ENCODE measurements at places on chromosomes 7 and 10. TPM values are rescaled to one million over a fixed set of nuclear protein-coding genes. Genes with fewer than 3 reads are reported as not detected.

DNA sequence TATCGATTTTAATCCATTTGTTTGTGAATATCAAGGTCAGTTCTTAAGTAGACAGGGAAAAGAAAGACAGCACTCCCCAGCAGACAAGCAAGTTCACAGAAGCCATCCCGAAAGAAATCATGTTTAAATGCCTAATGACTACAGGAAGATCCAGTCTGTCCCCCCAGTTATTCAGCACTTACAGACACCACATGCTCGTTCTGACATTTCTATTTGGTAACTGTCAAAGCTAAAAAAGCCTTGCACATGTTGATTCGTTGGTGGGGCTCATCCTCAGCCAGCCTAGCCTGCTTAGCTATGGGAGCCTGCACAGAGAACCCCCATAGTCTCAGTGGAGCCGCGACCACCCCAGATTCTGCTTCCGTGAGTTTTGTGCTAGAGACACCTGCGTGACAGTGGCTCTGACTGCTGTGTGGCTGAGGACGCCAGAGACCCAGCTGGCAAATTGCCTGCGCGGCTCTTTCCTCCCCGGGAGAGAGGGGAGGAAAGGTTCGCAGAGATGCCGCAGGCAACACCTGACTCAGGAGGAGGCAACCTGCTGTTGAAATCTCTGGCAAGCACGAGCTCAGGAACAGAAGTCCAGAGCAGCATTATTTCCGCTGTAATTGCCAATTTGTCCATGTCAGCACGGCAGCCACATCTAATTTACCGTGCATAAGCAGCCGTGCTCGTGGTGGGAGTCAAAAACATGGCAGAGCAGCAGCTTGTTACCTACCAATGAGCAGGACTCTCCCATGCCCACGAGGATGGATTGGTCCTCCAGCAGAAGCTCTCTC, 194.2 kb downstream of the GPAM start:
- no peak overlapping the region for H3K27ac ChIP-seq
- no peaks in the 10 kb centered on the region for H3K27me3 ChIP-seq
- DNase-seq: no peak
- no peaks in the 10 kb centered on the region for H3K36me3 ChIP-seq
- H3K4me3 ChIP-seq: no peak overlapping the region

GRCh38 chr10:60148266-60148840, 241.3 kb downstream of the ANK3 start:
- DNase-seq: no peak
- peaks cover 15% of the 10 kb centered on the region for H3K4me1 ChIP-seq
- H3K4me3 ChIP-seq: no peak overlapping the region
- no peak overlapping the region for H3K27ac ChIP-seq

- no peaks in the 10 kb centered on the region for H3K27me3 ChIP-seq
- H3K4me3 ChIP-seq: no peak overlapping the region
- peaks cover 10% of the 10 kb centered on the region for H3K36me3 ChIP-seq
- H3K4me1 ChIP-seq: no peaks in the 10 kb centered on the region
- no peak for DNase-seq
These were observed 87.5 kb downstream of the VOPP1 start for GRCh38 chr7:55484834-55485233.

DNA sequence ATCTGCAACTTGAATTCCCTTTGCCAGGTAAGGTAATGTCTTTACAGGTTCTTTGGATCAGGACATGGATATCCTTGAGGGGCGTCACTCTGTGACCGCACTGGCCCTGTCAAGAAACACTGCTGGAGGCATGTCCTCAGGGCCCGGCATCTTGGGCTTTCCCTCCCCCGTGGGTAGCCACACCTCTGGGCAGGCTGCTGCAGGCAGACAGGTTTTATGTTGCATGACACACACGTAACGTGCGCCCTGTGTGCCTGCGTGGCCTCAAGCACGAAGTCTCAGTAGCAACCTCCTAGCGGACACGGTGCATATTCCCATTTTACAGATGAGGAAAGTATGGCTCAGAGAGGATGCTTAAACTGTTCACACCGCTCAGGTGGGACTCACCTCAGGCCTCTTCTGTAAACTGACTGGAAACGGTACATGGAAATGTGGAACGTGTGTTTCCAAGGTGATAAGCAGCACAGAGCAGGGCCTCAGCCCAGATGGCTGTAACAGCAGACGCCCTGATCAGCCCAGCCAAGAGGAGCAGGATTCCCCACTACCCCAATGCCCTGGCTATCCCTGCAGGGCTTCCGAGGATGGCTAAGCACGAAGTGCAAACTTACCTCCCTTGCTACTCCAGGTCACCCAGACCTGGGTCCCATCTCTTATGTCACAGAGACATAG, 553.6 kb downstream of the TCERG1L start:
- no peaks in the 10 kb centered on the region for H3K4me1 ChIP-seq
- no peak overlapping the region for H3K4me3 ChIP-seq
- no peaks in the 10 kb centered on the region for H3K27me3 ChIP-seq
- DNase-seq: no peak
- H3K27ac ChIP-seq: no peak overlapping the region

DNA sequence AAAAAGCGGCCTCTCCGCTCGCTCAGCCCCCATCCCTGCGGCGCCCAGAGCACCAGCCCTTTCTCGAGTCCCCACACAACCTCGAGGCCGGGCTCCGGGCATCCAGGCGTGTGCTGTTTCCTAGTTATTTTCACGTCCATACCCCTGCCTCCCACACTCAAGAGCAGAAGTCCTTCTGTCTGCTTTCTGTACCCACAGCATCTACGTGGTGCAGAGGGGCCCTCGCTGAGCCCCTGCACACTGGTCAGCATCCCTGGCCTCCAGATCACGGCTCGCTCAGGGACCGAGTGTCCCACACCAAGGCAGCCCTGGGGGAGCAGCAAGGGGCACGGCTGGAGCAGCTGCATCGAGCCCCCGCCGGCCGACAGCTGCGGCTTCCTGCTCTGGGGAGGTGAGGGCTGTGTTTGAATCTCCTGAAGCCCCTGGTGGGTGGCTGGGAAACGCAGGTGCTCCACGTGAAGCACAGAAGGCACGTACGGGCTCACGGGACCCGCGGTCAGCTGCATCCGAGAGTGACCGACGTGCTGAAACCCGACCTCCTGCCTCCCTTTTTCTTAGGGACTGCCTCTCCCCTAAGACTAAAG, 333.1 kb downstream of the DNAJB6 start:
- H3K27ac ChIP-seq: no peak overlapping the region
- no peak for DNase-seq
- H3K4me1 ChIP-seq: no peaks in the 10 kb centered on the region
- no peaks in the 10 kb centered on the region for H3K27me3 ChIP-seq

- no peak overlapping the region for H3K4me3 ChIP-seq
- H3K27ac ChIP-seq: no peak overlapping the region
- no peaks in the 10 kb centered on the region for H3K36me3 ChIP-seq
- H3K4me1 ChIP-seq: peaks cover 11% of the 10 kb centered on the region
- no peak for DNase-seq
- H3K27me3 ChIP-seq: no peaks in the 10 kb centered on the region
These were observed 50.0 kb downstream of the JMJD1C start for GRCh38 chr10:63415640-63416244.

- H3K27ac ChIP-seq: no peak overlapping the region
- no peak for DNase-seq
- H3K27me3 ChIP-seq: no peaks in the 10 kb centered on the region
- no peak overlapping the region for H3K4me3 ChIP-seq
These were observed 26.0 kb upstream of the ITGA8 start for GRCh38 chr10:15745751-15746150.

- H3K36me3 ChIP-seq: peaks cover 21% of the 10 kb centered on the region
- H3K4me3 ChIP-seq: no peak overlapping the region
- no peaks in the 10 kb centered on the region for H3K4me1 ChIP-seq
- DNase-seq: no peak
These were observed 35.5 kb upstream of the ZMIZ2 start for GRCh38 chr7:44713141-44713540.

DNA sequence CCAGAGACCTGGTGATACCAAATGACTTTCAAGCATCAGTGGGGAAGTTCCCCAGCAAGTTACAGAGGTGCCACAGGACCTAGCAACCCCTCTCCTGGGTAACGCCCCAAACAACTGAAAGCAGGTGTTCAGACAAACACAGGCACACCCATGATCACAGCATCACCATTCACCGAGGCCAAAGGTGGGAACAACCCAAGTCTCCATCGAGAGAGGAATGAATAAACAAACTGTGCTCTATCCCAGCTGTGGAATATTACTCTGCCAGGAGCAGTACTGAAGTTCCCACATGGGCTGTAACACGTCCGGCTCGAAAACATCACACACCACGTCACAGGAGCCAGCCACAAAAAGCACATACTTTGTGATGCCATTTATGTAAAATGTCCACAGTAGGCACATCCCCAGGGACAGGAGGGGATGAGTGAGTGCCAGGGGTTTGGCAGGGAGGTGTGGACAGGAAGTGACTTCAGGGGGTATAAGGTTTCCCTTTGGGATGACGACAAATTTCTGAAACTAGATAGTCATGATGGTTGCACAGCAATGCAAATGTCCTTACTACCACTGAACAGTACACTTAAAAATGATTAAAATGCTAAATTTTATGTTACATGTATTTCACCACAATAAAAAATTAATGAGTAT, 222.8 kb downstream of the TNS3 start:
- no peak for DNase-seq
- no peak overlapping the region for H3K4me3 ChIP-seq
- no peaks in the 10 kb centered on the region for H3K36me3 ChIP-seq
- H3K27me3 ChIP-seq: no peaks in the 10 kb centered on the region
- no peak overlapping the region for H3K27ac ChIP-seq

FAM13C gene
- total RNA-seq: 20.4 TPM

SFTPA1 gene
- not detected for total RNA-seq

Data from thoracic aorta (tissue), 2 donors.